NCI-H748 treated with DMSO at 0.1 percent for 48 hours (cell line): ENCODE measurements at places on chromosomes 3 and 15.

GRCh38 chr3:4633078-4634004 lies 140.2 kb downstream of the ITPR1 start:
- DNase-seq: peak; percentile 17

GRCh38 chr3:100043271-100043670 lies 71.0 kb downstream of the FILIP1L start:
- DNase-seq: no peak

- DNase-seq: no peak
Measured at GRCh38 chr15:35630985-35631384, 85.0 kb upstream of the DPH6 start.

GRCh38 chr3:74271541-74271940 lies 342.9 kb downstream of the CNTN3 start:
- DNase-seq: no peak

DNA sequence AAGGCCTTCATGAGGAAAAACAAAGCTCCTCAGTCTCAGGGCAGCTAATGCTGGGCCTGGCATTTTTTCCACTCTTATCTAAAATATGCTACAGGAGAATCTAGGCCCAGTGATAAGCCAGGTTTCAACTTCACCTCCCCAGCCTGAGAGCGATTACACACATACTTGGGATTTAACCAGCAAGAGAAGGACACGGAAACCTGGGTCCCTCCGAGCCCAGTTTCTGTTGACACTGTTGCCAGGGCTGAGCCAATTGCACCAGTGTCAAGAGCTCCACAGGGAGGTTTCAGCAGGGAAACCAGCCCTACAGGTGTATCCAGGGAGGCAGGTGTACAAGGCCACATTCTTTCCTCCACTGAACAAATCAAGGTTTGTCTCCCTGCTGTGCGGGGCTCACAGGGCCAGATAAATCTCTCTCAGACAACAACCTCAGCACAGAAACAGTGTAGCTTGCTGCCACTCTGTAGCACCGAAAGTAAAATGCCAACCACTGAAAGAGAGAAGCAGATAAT lies 85.4 kb downstream of the MAGI1 start:
- DNase-seq: peak; percentile 63

GRCh38 chr15:78322243-78322642 lies 17.9 kb upstream of the CRABP1 start:
- DNase-seq: no peak

DNA sequence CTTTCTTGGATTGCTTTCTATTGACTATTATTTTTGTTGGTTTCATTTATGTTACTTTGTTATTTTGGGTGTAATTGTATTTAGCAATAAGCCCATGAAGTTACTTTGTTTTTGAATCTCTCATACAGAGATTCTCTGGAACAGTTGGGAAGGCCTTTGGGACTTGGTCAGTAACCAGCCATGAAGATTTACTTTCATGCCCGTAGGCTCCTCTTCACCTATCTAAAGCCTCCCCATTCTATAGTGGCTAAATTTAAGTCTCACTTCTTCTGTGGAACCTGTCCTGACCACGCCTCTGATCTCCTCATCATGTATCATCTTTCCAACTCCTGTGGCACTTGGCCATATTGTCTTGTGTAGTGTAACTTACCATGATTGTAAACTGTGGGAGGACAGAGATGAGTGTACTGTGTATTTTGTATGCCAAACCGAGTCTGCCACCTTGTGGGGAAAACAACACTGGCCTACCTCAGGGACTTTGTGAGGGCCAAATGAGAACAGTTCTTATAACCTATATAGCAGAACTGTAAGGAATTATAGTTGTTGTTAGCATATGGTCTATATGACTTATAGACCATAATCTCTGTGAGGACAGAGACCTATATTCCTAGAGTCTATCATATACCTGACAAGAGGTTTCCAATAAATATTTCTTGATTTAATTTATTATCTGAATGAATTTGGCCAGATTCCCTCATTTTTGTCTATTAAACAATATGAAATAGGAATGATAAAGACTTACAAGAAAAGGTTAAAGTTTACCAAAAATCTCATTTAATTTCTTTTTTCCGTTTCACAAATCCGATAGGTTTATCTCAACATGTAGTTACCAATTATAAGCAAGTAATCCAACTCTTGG lies 75.0 kb downstream of the STARD9 start:
- DNase-seq: peak; percentile 37

- DNase-seq: peak; percentile 25
Measured at GRCh38 chr15:27587810-27588209, 511.3 kb downstream of the OCA2 start.

DNA sequence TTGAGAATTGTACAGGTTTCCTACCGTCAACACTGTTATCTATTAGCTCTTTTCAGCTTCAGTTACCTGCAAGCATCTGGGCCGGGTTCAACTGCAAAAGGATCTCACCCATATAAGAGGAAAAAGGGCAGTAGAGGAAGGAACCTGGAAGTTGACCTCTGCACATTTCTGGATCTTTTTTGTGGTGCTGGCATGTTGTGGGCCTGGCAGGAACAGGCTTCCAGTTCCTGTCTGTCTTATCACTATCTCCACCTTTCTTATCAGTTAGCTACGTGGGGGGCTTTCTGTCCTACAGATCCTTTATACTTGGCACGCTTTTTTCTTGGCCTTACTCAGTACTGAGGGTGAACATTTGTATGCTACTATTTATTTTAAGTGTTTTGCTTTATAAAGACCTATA lies 42.2 kb upstream of the TJP1 start:
- no peak for DNase-seq

DNA sequence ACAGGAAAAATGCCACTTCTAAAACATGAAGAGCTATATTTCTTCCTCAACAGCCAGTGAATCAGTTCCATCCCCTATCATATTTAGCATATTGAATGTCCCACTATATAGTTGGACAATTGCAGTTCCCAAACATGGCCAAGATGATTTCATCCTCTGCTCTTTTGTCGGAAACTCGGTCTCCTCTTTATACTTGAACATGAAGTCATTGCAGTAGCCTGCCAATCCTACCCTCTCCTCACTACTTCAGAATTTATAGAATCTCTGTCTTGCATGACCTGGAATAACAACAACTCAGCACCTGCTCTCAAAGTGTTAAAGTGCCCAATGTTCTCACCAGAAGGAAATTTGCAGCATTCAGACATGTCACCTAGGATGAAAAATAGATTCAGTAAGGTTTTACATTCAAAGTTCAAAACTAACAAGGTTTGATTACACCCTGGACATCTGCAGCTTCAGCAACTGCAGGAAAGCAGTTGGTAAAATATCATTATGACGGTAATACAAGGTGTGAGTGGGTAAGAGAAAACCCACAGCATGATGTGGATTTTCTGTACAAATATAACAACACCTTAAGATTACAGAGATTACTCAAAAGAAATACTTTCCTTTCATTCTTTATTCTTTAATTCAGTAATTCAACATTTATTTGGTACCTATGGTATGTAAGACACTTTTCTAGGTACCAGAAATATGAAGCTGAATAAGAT lies 52.5 kb downstream of the TP63 start:
- no peak for DNase-seq

GRCh38 chr3:58155838-58156237 lies 54.9 kb downstream of the DNASE1L3 start:
- DNase-seq: no peak

DNA sequence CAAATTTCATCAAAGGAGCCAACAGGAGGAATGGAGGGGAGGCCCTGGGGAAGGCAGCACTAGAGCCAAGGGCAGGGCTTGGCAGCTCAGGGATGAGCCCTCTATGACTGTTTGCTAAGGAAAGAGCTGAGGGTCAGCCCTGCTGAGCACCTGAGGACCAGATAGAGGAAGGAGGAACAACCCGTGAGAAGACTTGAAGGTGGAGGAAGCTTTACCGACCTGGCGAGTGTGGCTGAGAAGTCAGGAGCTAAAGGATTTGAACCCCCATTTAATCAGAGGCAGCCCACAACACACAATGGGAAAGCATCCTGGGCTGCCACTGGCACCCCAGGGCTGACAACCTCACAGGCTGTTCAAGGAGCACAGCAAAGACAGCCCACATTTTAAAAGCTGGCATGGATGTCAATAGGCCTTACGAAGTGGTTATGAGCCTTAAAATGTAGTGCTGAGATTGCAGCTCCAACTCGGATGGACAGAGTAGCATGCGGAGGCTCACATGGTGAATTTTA lies 20.7 kb upstream of the LRRC2 start:
- no peak for DNase-seq

DNA sequence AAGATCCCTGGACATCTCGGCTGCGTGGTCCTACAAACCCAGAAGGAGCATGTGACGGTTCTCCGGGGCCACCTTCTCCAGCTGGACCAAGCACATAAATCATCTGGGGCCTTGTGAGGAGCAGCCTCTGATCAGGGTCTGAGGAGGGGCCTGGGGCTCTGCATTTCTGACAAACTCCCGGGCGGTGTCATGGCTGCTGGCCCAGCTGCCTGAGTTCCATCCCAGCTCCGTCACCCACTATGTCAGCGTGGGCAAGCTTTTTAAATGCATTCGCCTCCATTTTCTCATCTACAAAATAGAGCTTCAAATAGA lies 126.3 kb upstream of the MEF2A start:
- no peak for DNase-seq

GRCh38 chr3:145893331-145893730 lies 267.7 kb downstream of the PLOD2 start:
- DNase-seq: no peak

GRCh38 chr15:80614711-80615360 lies 80.3 kb upstream of the ABHD17C start:
- DNase-seq: no peak

GRCh38 chr3:130425484-130425883 lies 80.0 kb downstream of the COL6A5 start:
- no peak for DNase-seq

- DNase-seq: no peak
Measured at GRCh38 chr3:95048564-95048963, 985.7 kb downstream of the NSUN3 start.

DNA sequence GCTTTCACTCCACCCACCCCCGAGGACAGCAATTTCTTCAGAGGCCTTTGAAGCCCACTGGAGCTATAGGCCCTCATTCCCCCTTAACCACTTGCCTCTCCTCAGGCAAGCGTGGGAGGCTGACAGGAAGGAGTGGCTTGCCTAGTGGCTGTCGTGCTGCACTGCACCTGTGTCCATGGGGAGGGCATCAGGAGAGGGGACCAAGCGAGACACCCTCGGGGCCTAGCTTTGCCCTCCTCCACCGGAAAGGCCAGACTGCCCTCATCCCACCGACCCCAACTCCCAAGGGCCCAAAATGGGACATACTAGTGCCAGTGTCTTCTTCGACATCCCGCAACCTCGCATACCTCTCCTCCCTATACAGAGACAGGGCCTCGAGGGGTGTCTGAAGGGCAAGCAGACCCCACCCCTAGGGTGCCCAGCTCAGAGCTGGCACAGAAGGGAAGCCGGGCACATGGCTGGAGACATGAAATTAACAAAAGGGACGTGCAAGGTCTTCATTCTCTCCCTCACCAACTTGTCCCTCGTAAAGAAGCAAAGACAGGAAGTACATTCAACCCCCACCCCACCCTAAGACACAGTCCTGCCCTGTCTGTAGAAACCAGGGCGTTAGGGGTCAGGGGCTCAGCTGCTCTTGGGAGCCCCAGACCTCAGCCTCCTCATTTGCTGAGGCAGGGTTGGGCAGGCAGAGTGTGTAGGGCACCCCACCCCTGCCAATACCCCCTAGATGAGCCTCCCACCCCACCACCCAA lies 24.3 kb downstream of the VIPR1 start:
- no peak for DNase-seq

DNA sequence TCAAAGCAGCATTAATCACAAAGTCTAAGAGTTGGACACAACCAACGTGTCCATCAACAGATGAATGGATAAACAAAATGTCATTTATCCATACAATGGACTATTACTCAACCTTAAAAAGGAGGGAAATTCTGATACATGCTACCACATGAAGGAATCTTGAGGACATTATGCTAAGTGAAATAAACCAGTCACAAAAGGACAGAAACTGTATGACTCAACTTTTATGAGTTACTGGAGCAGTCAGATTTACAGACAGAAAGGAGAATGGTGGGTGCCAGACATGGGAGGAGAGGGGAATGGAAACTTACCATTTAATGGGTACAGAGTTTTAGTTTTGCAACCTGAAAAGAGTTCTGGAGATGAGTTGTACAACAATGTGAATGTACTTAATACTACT lies 43.0 kb upstream of the SEC13 start:
- no peak for DNase-seq

- no peak for DNase-seq
Measured at GRCh38 chr15:71788646-71789579, 21.4 kb upstream of the NR2E3 start.

DNA sequence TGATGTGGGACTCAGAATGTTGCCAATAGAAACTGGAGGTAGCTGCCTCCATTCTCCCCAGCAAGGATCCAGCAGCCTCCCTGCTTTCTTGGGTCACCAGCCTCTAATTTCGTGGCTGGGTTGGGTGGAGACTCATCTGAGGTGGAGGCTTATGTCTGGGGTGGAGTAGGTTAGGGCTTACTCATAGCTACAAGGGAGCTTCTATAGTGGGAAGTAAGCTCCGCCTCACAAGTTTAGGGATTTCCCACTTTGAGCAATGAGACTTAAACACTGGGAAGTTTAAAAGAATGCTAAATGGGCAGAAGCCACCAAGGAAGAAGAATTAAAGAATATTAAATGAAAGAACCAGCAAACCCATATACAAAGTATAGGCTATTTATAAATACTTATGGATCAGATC lies 63.8 kb downstream of the GJD2 start:
- no peak for DNase-seq

GRCh38 chr3:131995891-131996290 lies 38.9 kb downstream of the CPNE4 start:
- no peak for DNase-seq

DNA sequence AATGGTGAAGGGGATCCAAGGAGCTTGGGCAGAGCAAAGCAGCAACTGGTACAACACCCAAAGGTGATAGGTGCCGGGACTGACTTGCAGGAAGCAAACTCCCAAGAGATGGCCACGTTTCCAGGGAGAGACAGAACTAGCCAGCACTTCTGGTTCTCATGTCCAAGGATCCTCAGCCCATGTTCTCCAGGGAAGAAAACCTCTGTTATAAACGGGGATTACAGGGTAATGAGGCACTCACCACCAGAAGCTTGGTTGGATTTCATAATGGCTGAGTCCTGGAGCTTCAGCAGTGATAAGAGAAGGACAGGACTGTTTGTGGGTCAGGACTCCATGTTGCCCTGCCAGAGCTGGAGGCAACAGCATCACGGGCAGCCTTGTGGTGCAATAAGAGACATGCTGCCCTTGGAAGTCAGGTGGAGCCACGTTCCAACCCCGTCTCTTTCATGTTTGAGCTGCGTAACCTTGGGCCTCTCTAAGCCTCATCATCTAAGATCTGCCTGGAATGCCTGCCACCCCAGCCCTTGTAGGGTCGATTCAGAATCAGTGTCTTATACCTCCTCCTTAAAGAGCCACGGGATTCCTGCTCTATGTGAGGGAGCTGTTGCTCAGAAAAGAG lies 181.0 kb downstream of the ABHD5 start:
- DNase-seq: no peak
